ENCODE measurements at places on chromosomes 5 and 9.

DNA sequence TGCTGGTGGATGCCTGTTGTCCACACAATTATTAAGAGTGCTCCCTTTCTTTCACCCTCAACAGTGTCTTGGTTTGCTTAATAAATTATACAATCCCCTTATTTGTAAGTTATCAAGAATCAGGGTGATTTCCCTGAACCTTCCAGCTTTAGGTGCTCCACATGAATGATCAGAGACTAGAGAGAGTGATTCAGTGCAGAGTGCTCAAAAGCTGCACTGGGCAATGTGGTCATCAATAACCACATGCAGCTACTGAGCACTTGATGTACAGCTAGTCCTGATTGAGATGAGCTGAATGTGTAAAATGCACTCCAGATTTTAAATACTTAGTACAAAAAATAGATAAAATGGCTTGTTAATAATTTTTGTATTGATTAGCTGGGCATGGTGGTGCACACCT lies 76.8 kb upstream of the TRIO start:
- DNase-seq: no peak

DNA sequence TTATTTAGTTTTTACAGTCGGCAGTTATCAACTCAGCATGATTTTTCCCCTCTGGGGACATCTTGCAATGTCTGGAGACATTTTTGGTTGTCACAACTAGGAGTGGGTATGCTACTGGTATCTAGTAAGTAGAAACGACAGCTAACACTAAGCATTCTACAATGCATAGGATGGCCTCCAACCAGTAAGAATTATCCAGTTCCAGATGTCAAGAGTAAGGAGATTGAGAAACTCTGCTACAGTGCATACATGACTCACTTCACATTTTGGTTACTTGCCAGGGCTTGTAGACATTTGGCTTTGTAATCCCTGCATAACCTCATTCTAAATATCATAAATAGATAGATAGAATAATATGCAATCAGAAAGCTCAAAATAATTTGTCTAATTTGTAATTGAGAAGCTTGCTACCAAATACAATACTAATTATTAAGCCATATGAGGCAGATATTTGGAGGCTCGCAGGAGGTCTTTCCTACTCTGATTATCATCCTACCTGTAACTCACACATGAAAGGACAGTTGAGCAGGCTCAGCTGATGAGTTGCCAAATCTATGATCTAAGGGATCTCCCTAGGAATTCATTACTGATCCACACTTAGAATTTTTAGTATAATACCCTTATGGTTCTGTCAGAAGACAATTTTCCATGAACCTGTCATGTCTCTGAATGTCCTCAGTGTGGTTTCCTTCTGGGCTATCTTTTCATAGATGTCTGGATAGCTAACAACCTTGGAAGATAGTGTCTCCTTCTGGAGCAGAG lies 346.9 kb upstream of the TLE4 start:
- DNase-seq: no peak

DNA sequence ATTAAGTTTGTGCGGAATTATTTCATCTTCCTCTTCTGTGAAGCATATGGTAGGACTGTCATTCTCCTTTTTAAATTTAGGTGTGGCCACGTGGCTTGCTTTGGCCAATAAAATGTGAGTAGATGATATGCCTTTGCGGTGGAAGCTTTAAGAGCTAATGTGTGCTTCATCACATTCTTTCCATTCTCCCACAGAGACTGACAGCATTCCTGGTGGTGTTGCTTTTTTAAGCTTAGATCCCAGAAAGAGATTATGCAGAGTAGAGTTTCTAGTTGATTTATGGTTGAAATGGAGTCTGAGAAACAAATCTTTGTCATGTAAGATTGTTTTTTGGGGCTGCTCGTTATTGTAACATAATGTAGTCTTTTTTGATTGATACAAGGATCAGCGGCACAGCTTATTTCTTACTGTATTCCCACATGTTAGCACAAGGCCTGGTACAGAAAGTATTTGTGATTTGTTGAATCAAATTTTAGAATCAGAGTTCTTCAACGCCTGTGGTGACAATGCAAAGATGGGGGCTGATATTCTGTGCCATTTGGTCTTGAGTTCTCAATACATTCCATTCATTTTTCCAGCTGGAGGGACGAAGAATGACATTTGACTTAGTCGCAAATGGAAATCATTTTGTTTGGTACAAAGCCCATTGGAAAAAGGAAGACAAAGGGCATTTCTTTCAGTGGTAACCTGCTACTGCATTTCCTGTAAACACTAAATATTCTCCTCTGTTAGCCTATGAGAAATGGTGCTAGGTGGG lies 209.9 kb upstream of the VLDLR start:
- no peak for DNase-seq

DNA sequence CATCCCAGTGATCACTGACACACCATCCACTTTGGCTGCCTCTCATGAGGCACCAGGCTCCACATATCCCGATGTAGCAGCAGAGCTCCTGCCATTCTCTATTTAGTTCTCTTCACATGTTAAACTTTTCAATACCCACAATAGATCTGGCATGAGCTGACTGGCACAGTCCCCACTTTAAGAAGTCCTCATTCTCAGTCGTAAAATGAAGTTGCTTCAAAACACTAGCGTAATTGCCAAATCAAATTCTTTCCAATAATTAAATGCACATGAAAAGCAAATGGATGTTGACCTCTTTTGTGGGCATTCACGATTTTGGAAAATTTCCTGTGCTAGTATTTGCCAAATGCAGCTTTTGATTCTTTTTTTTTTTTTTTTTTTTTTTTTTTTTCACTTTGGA lies 32.4 kb downstream of the HAPLN1 start:
- DNase-seq: no peak

GRCh38 chr5:163305655-163306054 lies 131.7 kb upstream of the CCNG1 start:
- DNase-seq: no peak

Measured in germinal center (tissue), 1 donor.